Endodermal cell (in vitro differentiated cells): ENCODE measurements at places on chromosomes 7 and 10. TPM values are rescaled to one million over a fixed set of nuclear protein-coding genes. Genes with fewer than 3 reads are reported as not detected.

GRCh38 chr7:131300572-131301466 is 26.9 kb upstream of the MKLN1 start:
- DNase-seq, result no peak

DNA sequence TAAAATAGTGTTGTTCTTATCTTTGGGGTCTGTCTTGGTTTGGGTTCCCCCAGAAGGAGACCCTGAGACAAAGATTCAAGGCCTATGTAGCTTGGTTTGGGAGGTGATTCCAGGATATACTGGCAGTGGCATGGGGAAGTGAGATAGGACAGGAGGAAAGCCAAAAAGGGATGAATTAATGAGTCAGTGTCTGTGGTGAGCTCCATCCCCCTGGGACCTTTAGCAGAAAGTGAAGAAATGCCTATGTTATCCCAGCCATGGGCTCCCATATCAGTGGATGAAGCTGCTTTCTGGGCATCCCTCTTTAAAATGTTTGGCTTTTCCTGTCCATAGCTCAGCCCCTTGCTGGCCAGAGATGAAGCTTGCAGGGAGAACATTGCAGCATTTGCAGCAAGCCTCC is 217.0 kb upstream of the CTBP2 start:
- no peak for DNase-seq

The PKD2L1 gene
- not detected in 2 replicates for total RNA-seq

The FBXL13 gene
- 2.1 to 3.5 TPM (median 2.6 TPM) in 3 replicates for total RNA-seq

The RET gene
- total RNA-seq, result 3.5 and 3.6 TPM in 2 replicates

The STYXL1 gene
- total RNA-seq, result 63.4 and 72.0 TPM in 2 replicates
